ENCODE measurements at places on chromosomes 3 and 15. TPM values are rescaled to one million over a fixed set of nuclear protein-coding genes. Genes with fewer than 3 reads are reported as not detected.

PLIN1 gene
- polyA plus RNA-seq, result 3.3 TPM

ARRDC4 gene
- polyA plus RNA-seq, result 4.3 TPM

HYAL3 gene
- polyA plus RNA-seq, result 4.2 TPM

C2CD4B gene
- 0.20 TPM for polyA plus RNA-seq

SKOR1 gene
- polyA plus RNA-seq, result 0.49 TPM

NME9 gene
- polyA plus RNA-seq, result 1.8 TPM

CFAP91 gene
- polyA plus RNA-seq, result 2.1 TPM

C3orf33 gene
- polyA plus RNA-seq, result 1.8 TPM

TLR9 gene
- 0.19 TPM for polyA plus RNA-seq

SAXO2 gene
- polyA plus RNA-seq, result 3.0 TPM

ZNF660 gene
- 2.7 TPM for polyA plus RNA-seq

LYZL4 gene
- not detected for polyA plus RNA-seq

WDR6 gene
- polyA plus RNA-seq, result 109 TPM

FES gene
- polyA plus RNA-seq, result 4.1 TPM

GXYLT2 gene
- polyA plus RNA-seq, result 0.88 TPM

PAK6 gene
- 8.8 TPM for polyA plus RNA-seq

MAP6D1 gene
- 47.5 TPM for polyA plus RNA-seq

P2RY12 gene
- 3.1 TPM for polyA plus RNA-seq

STRIT1 gene
- polyA plus RNA-seq, result not detected

DNAH12 gene
- not detected for polyA plus RNA-seq

ABCC5 gene
- polyA plus RNA-seq, result 20.1 TPM

PDZRN3 gene
- polyA plus RNA-seq, result 14.2 TPM

ACSBG1 gene
- polyA plus RNA-seq, result 34.7 TPM

ANKRD63 gene
- not detected for polyA plus RNA-seq

CPEB1 gene
- 13.5 TPM for polyA plus RNA-seq

CPLX3 gene
- 2.1 TPM for polyA plus RNA-seq

ZNF385D gene
- polyA plus RNA-seq, result 0.75 TPM

CLDN16 gene
- not detected for polyA plus RNA-seq

CD86 gene
- 1.2 TPM for polyA plus RNA-seq

LRRN1 gene
- 13.6 TPM for polyA plus RNA-seq

C3orf62 gene
- 2.4 TPM for polyA plus RNA-seq
